ENCODE measurements at places on chromosomes 3 and 15.
A peak's percentile ranks its signal among the peaks of the same experiment; 100 is the strongest.

- peak; percentile 37 for DNase-seq
Observed at GRCh38 chr3:25663347-25663868, 1.3 kb downstream of the TOP2B start.

- no peak for DNase-seq
Observed at GRCh38 chr3:138408751-138409570, 25.5 kb upstream of the ESYT3 start.

- no peak for DNase-seq
Observed at GRCh38 chr3:197368330-197368729, 69.9 kb upstream of the DLG1 start.

- DNase-seq = no peak
Observed at GRCh38 chr15:67601073-67601472, 58.6 kb downstream of the MAP2K5 start.

DNA sequence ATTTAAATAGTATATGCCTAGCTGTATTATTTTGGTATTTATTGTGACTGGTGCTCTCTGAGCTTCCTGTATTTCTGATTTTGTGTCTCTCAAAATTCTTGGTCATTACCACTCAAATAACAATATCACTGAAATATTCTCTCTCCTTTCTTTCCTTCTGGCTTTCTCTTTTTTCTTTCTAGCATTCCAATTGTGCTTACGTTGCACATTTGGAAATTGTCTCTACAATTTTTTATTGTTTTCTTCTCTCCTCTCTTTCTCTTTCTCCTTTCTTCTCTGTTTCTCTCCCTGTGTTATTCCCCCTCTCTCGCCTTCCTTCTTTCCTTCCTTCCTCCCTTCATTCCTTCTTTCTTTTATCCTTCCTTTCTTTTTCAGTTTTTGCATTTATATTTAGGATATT lies 89.6 kb upstream of the MCTP2 start:
- DNase-seq = no peak

DNA sequence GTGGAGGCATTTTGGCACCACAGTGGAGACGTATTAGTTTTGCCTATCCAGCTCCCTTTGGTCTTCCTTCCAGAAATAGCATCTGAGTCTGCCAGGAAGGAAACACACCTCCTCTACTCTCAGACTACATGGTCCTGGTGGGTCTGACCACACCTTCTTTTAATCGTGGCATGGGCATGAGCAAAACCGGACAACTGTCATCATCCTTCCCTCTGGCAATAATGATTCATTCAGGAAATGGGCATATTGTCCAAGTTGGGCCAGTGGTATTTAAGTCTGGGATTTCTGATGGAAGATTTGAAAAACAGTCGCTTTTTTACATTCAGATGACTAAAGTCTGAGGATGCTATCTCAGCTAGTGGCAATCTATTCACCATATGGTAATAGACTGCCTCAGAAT lies 601.0 kb upstream of the ADAMTS9 start:
- no peak for DNase-seq

DNA sequence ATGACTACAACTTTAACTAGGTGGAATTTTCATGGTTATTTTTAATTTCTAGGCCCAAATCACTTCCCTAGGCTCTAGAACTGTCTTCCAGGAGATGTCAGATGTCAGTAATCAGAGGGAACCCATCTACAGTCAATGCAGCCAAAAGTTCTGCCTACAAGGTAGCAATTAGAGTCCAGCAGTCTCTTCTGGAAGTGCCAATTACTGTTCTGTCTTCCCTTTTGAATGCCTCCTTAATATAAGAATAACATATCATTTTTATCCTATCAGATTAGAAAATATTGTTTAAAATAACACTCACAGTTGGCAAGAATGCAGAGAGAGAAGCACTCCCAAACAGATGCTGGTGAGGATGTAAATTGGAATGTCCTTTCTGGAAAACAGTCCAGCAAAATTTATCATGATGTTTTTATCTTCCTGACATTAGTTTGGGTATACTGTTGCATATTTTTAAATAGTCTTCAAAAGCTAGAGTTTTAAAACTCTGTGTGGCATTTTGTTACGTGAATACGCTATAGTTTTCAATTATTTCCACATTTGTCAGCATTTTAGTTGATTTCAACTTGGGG lies 543.7 kb downstream of the FHIT start:
- DNase-seq = no peak

- no peak for DNase-seq
Observed at GRCh38 chr3:122391681-122392446, 7.9 kb downstream of the FAM162A start.

DNA sequence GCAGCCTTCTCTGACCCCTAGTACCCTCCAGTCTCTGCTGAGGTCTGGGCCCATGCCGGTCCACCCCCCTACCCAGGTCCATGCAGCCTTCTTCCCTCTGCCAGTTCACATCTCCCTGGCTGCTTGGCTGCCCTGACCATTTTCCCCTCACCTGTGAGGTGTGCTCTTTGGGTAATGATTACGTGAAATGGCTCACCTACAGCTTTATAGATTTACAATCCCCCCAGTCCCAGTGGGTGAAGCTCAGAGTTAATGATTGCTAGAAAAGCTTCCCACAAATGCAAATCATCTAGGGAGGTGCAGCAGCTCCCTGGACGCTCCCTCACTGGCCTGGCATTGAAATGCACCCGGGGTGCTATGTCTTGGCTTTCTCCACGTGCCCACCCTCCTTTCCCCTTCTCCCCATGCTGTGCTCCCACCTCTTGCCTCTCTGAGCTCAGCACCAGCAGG lies 18.7 kb downstream of the PAQR5 start:
- DNase-seq = no peak

DNA sequence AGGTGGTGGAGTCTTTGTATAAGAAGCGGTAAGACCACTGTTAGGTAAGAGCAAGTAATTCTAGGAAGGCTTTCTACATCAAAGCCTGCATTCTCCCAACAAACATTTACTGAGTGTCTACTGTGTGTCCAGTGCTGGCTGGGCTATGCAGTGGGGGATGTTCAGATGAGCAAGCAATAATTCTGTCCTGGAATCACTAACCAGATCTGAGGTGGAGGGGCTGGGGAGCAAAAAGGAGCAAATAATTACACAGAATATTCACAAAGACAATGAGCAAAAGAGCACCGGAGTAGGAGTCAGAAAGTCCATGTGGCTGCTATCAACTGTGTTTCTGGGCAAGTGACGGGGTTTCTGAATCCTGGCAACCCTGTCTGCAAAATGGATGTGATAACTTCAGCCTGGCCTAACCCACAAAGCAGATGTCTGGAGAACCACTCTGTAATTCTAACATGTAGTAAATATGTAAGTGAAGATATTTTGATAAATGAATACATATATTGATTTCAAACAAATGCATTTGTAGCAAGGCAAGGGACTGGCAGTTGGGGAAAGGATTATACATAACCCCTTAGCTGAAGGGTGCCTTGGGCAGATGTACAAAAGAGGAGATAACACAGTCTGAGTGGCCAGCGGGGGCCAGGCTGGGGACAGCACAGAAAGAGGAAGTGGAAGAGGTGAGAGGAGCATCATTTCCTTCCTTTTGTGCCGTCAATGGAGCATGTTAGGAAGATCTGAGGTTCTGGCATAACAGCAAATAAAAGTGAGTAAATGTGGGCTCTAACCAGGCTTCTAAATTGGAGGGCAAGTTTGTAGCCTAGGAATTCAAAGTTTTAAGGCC lies 28.8 kb downstream of the CYP8B1 start:
- no peak for DNase-seq

DNA sequence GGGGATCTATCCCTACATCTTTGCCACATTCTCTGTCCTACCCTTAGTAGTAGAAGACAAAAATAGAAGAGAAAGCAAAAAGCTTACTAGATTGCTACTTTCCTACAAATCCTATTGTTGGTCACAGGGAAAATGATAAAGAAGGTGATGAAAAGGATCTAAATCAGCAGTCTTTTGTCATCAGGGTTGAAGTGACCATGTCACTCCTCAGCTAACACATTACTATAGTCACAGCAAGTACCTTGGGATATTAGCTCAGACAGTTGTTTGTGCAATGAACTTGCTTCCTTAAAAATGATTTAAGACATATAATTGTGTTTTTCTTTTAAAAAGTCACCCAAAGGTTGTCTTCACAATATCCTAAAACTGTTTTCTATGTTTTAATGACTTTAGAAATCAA lies 6.3 kb downstream of the ST3GAL6 start:
- no peak for DNase-seq

DNA sequence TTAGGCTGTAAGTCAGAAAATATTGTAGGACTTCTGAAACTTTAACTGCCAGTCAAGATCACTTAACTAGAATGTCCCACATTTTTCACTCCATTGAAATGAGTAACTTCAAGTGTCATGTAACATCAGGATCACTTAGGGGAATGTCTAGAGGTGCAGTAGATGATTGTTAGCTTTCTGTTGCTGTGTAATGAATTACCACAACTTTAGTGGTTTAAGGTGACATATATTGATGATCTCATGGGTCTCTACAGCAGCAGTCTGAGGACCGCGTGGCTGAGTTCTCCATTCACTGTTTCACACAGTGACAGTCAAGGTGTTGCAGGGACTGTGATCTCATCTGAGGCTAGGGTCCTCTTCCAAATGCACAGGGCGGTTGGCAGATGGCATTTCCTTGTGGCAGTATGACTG lies 82.7 kb downstream of the SLC25A26 start:
- no peak for DNase-seq

DNA sequence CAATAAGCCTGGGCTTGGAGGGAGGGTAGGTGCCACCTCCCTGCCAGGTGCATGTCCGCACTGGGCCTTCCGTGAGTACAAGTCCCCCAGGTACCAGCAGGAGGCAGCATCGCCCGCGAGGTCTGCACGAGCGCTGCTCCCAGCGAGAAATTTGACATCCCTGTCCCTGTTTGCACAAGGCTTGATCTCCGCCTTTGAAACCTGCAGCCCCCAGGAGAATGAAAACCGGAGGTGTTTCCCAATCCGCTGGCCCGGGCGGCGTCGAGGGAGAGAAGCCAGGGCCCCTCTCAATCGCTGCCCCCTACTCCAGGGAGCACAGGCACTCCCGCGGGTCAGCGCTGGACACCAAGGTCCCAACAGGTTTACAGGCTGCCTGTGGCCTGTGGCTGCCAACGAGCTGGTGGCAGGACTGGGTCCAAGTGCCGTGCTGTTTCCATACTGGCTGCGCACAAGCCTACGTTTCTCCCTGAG lies 961 bp downstream of the HAPLN3 start:
- no peak for DNase-seq

DNA sequence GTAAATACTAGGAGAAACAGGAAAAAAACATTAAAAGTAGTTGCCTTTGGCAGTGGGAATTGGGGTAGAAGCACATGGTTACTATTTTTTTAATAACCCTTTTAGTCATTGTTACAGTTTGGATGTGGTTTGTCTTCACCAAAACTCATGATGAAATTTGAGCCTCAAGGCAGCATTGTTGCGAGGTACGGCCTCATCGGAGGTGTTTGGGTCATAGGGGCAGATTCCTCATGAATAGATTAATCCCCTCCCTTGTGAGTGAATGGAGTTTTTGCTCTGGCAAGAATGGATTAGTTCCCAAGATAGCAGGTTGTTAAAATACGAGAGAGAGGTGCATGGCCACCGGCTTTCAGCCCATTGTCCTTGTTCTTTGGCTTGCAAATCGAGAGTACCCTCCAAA lies 92.6 kb downstream of the LEKR1 start:
- DNase-seq = no peak

- no peak for DNase-seq
Observed at GRCh38 chr3:140501061-140501769, 176.6 kb upstream of the TRIM42 start.

GRCh38 chr15:89175617-89176191 lies 45.7 kb downstream of the RLBP1 start:
- DNase-seq = no peak

DNA sequence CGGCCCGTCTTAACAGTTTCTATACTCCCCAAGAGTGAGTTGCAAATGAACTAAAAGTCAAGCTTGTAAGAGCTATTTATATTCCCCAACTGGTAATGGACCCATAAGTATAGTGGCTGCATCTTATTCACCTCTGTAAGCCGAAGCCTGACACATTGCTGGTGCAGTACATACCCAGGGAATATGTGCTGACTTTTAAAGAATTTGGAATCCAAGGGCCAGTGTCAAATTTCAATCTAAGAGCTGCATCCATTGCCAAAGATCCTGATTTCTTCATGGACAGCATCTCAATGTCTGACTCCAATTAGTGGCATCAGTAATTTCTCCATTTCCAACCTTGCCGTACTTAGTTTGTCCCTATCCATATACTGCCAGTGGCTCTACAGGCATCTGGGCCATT lies 42.0 kb downstream of the FRMD4B start:
- DNase-seq = no peak

- DNase-seq = no peak
Observed at GRCh38 chr3:188286087-188286513, 132.1 kb downstream of the LPP start.

GRCh38 chr3:112689989-112690388 lies 49.0 kb upstream of the CCDC80 start:
- no peak for DNase-seq

DNA sequence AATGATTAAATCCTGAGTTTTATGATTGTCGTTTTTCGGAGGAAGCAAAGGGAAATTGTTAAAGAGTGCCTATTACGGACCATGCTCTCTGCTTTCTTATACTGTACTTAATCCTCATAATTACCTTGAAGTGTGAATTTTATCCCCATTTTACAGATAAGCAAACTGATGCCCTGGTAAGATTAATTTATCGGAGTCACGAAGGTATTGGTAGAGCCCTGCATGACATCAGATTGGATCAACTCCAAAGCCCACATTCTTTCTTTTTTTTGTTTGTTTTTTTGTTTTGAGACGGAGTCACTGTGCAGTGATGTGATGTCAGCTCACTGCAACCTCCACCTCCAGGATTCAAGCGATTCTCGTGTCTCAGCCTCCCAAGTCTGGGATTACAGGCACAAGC lies 1.6 kb upstream of the GNB4 start:
- DNase-seq = no peak

- DNase-seq = no peak
Observed at GRCh38 chr3:55180161-55180560, 252.3 kb upstream of the LRTM1 start.

- no peak for DNase-seq
Observed at GRCh38 chr3:123140550-123140949, 61.2 kb upstream of the SEC22A start.

GRCh38 chr15:92881211-92881754 lies 18.8 kb upstream of the CHD2 start:
- no peak for DNase-seq

- no peak for DNase-seq
Observed at GRCh38 chr3:195746346-195746745, 25.6 kb downstream of the MUC20 start.

GRCh38 chr3:98961161-98962155 lies 60.0 kb upstream of the DCBLD2 start:
- no peak for DNase-seq

- no peak for DNase-seq
Observed at GRCh38 chr3:155101398-155101797, 21.3 kb downstream of the MME start.

GRCh38 chr3:195748661-195749060 lies 27.9 kb downstream of the MUC20 start:
- no peak for DNase-seq

GRCh38 chr15:85580879-85581278 lies 200.5 kb downstream of the AKAP13 start:
- DNase-seq = no peak

DNA sequence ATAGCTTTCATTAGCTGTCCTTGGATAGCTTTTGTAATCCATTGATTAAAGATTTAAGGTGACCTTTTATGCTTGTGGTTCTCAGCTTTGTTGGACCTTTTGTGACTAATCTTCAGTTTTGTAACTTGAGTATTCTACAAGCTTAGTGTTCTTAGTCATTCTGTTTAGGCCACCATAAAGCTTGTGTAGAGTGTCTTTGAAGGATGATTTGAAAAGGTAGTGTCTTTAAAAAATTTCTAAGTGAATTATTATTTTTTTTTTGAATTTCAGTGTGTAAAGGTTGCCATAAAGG lies 7.5 kb downstream of the MORF4L1 start:
- DNase-seq = no peak

- DNase-seq = no peak
Observed at GRCh38 chr3:4220065-4220464, 83.1 kb upstream of the SETMAR start.
